ENCODE measurements at places on chromosomes 11 and 22.

DNA sequence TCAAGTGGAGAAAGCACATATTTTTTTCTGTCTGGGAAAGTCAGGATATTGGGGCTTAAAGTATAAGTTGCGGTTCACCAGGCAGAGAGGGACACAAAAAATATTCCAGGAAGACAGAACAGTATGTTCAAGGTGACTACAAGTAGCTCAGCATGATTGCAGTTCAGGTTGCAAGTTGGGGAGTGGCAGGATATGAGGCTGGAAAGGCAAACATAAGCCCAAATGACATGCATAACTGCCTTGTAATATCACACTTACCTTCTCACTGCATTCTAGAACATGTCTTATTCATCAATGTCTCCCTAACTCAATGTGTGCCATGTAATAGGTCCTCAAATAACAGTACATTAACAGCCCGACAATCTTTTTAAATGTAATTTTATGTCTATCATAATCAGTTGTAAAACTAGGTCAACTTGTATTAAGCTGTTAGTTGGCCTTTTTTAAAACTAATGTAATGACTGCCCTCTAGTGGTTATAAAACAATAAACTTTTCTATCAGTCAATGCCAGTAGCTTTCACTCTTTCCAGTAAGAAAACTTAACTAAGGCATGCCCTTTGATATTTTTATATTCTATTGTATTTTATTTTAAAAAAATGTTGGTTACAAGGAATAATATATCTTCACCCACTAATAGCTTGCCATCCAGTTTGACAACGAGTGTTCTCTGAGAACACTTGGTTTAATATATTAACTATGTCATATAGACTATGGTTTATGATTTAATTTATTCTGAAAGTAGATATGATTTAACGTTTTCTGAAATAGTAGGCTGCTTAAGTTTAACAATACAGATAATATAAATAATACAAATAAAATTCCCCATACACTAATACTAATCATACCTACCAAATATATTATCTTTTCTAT, 39.4 kb upstream of the CFAP300 start:
- peak; percentile 57 for DNase-seq

- DNase-seq, result peak; percentile 31
Measured at GRCh38 chr11:69293819-69294505, at the start of gene MYEOV. Gene MYEOV, plus strand, starts transcription at chr11:69294155. Its CDS starts 1,200 bp downstream, at chr11:69295355.

- DNase-seq, result no peak
Measured at GRCh38 chr11:120228794-120229384, 11.1 kb upstream of the POU2F3 start.

- no peak for DNase-seq
Measured at GRCh38 chr22:29887358-29887757, 4.4 kb downstream of the MTMR3 start.

- peak; percentile 18 for DNase-seq
Measured at GRCh38 chr22:50684986-50685385, 12.4 kb downstream of the SHANK3 start.

- no peak for DNase-seq
Measured at GRCh38 chr22:31603574-31603973, 58.4 kb downstream of the PISD start.

- DNase-seq, result no peak
Measured at GRCh38 chr22:30238136-30238535, 8.4 kb downstream of the LIF start.

- peak; percentile 87 for DNase-seq
Measured at GRCh38 chr11:24238771-24239645, 257.8 kb upstream of the LUZP2 start.

DNA sequence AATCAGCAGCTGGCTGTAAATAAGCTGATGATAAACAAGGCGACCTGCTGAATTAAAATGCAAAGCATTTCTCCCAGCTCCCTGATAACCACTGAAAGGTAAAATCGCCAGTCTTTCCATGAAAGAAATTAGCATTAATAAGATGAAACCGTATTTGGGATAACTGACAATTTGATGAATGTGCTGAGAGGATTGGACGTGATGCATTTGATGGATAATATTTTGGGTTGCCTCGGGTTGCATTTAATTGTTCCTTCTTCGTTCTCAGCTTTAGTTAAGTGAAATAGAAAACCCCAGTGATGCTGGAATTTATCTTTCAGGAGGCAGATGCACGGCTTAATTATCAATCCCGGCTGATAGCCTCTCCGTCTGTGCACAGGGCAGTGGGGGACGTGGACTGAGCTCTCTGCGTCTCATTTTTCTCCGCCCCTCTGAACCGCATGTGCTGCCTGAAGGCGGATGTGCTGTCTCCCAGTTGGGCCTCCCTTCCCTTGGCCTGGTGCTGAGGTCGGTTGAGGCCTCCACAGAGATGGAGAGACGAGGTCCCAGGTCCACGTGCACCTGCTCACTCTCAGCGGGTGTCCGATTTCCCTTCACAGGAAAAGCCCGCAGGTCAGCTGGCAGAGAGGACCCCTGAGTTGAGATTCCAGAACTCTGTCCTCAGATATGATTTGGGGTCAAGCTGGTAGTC, 846.2 kb downstream of the BRD1 start:
- DNase-seq, result no peak

GRCh38 chr11:62713343-62713742, 5.9 kb downstream of the GNG3 start:
- DNase-seq, result no peak

GRCh38 chr11:33553486-33553885, 147.1 kb downstream of the C11orf91 start:
- no peak for DNase-seq

- no peak for DNase-seq
Measured at GRCh38 chr11:102788334-102788995, 8.0 kb upstream of the MMP10 start.

DNA sequence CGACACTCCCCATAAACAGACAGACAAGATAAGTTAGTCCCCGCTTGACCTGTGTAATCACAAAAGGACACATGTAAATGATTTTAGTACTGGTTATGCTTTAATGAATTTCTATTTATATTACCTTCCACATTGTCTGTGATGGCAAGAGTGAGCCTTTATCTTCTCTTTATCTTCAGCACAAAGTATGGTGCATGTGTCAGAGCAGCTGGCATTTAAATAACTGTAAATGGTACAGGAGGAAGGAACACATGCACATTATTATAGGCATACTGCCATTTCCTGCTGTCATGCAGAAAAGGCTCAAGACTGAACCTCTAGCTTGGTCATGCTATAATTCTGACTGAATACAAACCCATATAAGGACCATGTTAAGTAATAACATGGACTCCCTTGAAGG, 1342.7 kb upstream of the TENM4 start:
- no peak for DNase-seq

DNA sequence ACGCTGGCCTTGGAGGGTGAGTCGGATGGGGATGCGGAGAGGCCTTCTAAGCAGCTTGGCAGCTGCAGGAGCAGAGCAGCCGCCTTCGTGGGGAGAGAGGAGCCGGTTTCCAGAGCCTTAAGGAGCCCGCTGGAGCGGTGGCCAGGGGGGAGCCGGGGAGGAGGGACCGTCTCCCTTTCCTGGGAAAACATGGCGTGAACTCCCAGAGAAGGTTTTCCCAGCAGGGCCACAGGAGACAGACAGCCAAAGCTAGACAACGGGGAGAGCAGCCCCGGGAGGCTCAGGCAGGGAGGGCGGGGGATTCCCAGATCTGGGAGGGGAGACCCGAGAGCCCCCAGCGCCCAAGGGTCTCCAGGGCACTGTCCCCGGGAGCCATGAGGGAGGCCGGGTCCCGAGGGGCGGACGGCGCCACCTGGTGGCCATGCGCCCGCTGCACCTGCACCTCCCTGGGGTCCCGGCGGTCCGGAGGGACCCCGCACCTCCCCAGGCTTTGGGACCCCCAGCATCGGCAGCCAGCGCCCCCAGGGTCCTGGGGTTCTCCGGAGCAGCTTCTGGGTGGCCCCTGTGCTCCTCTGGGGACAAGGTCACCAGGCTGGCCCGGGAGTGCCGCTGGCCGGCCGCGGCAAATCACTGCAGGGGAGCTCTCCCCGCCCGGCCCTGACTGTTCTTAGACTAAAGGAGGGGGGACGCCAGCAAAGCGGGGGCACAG, 2.4 kb upstream of the SYT8 start:
- peak; percentile 3 for DNase-seq

- DNase-seq, result peak; percentile 24
Measured at GRCh38 chr11:118882491-118882890, 1.2 kb upstream of the CXCR5 start.

GRCh38 chr22:28375761-28376534, 303.7 kb downstream of the TTC28 start:
- peak; percentile 67 for DNase-seq

DNA sequence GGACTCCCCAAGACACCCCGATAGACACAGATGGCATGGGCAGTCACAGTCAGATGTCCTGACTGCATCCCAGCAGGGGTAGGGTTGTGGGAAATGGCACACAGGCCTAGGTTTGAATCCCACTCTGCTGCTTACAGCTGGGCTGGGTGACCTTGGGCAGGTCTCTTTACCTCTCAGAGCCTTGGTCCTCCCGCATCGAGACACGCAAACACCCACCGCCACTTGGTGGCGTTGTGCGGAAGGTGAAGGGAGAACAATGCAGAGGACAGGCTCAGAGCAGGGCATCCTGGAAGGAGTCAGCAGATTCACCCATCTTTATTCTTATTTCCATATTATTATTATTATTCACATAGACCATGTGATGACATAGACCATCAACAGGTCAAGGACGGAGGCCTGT, 140.5 kb downstream of the MIAT start:
- DNase-seq, result no peak

- DNase-seq, result no peak
Measured at GRCh38 chr22:23067691-23068090, 2.6 kb upstream of the GNAZ start.

- peak; percentile 90 for DNase-seq
Measured at GRCh38 chr11:124900464-124900863, 2.8 kb upstream of the ROBO4 start.

GRCh38 chr22:46681010-46681409, 57.0 kb downstream of the CERK start:
- DNase-seq, result no peak

DNA sequence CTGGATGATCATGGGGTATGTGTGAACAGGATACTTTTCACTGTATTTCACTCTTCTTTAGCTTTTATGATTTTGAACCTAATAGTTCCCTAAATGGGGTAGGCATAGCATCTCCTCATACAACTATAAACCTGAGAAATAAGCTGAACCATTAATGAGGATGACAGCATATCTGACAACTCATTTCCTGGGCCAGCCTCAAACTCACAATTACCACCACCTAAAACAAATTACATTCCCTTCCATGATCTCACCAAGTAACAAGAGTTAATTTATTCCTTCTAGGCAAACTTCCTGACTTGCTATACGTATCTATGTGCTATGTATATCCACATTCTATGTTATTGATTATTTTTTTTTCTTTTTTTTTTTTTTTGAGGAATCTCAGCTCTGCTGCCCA, 23.0 kb downstream of the SIK3 start:
- no peak for DNase-seq

- no peak for DNase-seq
Measured at GRCh38 chr11:126662035-126662790, 306.7 kb downstream of the ST3GAL4 start.

GRCh38 chr22:46110215-46110614, 40.1 kb upstream of the PPARA start:
- DNase-seq, result peak; percentile 45

- no peak for DNase-seq
Measured at GRCh38 chr22:30221121-30221992, 25.2 kb downstream of the LIF start.

DNA sequence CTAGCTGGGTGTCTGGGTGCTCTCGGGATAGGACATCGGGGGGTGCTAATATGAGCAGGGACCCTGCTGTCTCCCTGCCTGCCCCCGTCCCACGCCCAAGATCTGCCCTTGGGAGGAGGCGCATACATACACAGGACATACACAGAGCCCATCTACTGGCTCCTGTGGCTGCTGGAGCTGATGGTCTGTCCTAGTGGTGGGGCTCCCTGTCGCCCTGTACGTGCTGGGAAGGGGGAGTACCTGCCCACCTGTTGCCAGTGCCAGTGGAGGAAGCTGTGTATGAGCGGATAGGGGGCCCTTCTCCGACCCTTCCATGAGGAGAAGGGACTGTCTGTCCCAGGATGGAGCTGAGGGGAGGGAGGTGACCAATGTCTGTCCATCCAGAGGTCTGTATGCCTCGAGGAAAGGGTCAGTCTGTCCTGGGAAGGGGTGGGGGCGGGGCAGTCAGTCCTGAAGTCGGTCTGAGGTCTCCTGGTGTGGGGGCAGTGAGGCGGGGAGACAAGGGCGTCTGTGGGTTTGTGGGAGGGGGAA, 952 bp downstream of the TBC1D10A start:
- no peak for DNase-seq

GRCh38 chr11:22405377-22405776, 67.2 kb downstream of the SLC17A6 start:
- DNase-seq, result no peak

- DNase-seq, result peak; percentile 23
Measured at GRCh38 chr22:41092847-41093411, 537 bp downstream of the EP300 start.

DNA sequence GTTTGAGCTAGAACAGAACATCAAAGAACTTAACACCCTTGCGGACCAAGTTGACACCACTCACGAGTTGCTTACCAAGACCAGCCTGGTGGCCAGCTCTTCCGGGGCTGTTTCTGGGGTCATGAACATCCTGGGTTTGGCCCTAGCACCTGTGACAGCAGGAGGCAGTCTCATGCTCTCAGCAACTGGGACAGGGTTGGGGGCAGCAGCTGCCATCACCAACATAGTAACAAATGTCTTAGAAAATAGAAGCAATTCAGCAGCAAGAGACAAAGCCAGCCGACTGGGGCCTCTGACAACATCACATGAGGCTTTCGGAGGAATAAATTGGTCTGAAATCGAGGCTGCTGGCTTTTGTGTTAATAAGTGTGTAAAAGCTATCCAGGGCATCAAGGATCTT, 8.7 kb downstream of the APOL5 start:
- no peak for DNase-seq

DNA sequence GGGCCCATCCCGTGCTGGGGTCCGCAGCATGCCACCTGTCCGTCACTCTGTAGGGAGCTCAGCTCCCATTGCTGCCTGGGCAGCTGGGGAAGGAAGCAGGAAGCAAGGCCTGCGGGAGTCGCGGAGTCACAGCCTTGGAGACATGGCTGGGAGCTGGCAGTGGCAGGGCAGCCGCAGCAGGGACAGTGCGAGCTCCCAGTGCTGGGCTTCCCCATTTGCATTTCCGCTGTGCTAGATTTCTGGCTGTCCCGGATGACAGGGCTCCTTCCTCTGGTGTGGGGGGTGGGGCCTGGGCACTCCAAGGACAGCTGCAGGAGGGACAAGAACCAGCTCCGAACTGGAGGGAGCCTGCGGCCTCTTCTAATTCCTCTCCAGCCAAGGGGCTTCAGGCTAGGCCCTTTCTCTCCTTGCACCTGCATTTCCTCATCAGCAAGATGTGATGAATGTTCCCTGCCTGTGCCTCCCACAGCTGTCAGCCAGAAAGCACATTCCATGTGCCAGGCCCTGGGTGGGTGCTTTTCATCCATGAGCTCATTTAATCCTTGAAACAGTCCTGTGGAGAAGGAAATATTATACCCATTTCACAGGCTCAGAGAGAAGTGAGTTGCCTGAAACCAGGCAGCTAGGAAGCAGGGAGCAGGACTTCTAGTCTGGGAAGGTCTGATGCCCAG, 48.0 kb downstream of the MYO7A start:
- DNase-seq, result no peak

GRCh38 chr22:49251371-49251770, 576.3 kb downstream of the BRD1 start:
- no peak for DNase-seq

GRCh38 chr11:134055029-134055428, 13.8 kb upstream of the JAM3 start:
- DNase-seq, result no peak

GRCh38 chr11:131693756-131694155, 323.3 kb downstream of the NTM start:
- no peak for DNase-seq

Measured in AG10803 (cell line).